CD4-positive, alpha-beta T cell treated with Interleukin-6 for 4 hours (primary cell): ENCODE measurements at places on chromosomes 5 and 9.

DNA sequence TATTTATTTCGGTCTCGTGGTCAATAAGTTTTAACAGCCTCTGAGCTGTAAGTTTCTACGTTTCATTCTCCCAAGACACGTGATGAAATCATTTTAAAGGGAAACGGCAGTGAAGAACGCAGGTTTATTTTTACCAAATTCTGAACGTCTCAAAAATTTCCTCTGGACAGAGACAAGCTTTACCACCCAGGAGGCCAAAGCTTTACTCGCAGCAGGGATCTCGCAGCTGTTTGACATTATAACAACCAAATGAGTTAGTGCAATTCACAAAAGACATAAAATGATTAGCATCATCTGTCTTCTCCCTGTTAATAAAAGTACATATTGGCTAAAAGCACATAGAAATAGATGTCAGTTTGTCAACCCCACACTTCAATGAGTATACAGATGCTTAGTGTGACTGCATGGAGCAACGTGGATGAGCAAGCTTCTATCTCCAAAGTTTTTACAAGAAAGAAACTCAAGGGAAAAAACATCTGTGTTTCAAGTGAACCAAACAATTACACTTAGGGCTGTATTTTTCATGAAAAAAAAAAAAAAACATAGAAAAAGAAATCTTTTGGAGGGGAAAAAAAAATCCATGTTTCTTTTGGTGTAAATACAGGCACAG, 2.5 kb downstream of the SEMA5A start:
- DNase-seq = no peak

- no peak for DNase-seq
Observed at GRCh38 chr5:1413211-1413610, 32.0 kb downstream of the SLC6A3 start.

- no peak for DNase-seq
Observed at GRCh38 chr9:89340332-89340731, 22.0 kb downstream of the SECISBP2 start.

- no peak for DNase-seq
Observed at GRCh38 chr5:156892223-156892622, 42.1 kb downstream of the PPP1R2B start.

GRCh38 chr5:145365464-145365863, 469.7 kb downstream of the PRELID2 start:
- no peak for DNase-seq

GRCh38 chr5:67435032-67435431, 238.4 kb upstream of the CD180 start:
- DNase-seq = no peak

DNA sequence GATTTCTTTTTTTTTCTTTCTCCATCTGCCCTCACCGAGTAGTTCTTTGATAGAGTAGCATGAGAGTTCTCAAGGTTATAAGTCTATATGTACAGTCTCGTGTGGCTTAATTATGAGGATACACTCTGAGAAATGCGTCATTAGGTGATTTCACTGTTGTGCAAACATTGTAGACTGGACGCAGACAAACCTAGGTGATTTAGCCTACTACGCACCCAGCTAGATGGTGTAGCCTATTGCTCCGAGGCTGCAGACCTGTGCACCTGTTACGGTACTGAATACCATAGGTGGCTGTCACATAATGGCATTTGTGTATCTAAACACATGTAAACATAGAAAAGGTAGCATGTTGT, 26.9 kb upstream of the CORO2A start:
- no peak for DNase-seq

DNA sequence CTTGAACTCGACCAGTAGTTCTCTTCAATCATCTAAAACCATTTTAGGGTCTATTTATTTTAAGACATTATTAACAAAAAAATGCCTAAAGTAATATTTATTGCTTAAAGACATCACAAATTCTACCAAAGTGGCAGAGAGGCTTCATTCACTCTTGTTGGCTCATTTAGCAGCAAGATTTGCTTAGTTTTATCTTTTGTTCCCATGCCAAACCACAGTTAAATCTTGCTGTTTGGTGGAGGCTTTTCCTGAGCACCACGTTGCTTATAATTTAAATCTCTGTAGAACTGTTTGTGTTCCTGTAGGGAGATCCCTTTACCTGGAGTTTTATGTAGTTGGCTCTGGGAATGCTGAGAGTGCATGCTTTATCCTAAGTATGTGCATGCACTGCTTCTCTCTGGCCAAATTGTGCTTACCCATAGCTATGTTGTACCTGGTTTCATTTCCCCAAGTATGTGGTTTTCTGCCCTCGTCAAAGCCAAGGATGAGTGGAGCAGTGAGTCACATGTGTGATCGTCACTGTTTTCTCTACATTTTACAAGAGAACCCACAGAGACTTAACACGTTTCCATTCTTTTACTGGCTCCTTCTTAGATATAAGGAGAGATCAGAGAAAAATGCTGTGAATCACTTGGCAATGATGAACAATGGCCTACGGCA, 42.1 kb upstream of the MAST4 start:
- no peak for DNase-seq

DNA sequence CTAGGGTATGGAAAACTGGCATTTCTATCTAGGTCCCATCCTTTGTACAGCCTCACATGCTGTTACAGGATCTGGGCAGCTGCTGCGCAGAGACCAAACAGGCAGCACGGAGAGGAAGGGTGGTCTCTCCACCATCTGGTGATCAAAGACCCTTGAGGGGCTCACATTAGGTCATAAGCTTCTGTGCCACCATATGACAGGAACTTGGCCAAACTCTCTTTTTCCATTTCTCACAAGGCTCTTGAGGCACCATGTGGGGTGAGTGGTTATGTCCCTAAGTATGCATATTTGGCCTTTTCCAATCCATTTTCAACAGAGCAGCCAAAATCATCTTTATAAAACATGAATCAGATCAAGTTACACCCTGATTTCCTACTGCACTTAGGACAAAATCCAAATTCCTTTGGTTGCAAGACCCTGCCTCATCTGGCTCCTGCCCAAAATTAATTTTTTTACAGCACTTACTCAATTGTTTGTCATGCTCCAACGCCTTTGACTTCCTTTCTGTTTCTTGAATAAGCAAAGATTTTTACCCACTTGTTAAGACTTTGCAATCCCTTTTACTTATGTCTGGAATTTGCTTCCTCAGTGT, 730.0 kb downstream of the MAT2B start:
- no peak for DNase-seq

- DNase-seq = no peak
Observed at GRCh38 chr5:143546394-143546793, 142.9 kb upstream of the NR3C1 start.

GRCh38 chr5:5497152-5497788, 74.8 kb downstream of the ICE1 start:
- DNase-seq = peak; percentile 34

GRCh38 chr9:20640331-20641187, 18.3 kb upstream of the MLLT3 start:
- DNase-seq = peak; percentile 93

DNA sequence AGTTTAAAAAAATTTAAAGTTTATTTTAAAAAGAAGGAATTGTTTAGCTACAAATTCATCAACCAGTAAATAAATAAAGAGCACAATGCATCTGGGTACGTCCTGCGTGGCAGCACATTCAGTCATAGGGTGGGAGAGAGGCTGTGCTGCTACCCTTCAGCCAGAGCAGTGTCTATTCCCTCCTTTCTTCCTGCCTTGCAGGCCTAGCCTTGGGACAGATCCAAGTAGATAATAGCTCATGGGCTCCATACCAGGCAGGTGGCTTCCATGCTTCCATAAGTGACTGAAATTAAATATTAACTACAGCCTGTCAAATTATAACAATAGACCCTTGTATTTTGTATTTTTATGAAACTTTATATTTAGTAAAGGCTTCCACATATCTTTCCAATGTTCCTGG, 408.3 kb upstream of the RGMB start:
- DNase-seq = no peak

DNA sequence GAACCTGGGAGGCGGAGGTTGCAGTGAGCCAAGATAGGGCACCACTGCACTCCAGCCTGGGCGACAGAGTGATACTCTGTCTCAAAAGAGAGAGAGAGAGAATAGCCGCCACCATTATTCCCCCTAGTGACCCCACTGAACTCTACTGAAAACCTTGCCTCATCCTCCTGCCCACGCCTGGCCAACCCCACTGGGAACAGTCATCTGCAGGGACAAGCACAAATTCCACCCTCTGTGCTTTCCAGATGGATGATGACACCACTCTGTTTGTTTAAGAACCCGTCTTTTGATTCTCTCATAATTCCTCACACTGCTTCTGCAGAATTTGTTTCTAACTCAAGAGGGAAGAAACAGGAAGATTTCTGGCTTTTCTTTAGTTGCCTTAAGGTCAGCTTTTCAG, 12.2 kb downstream of the BHMT2 start:
- DNase-seq = no peak

DNA sequence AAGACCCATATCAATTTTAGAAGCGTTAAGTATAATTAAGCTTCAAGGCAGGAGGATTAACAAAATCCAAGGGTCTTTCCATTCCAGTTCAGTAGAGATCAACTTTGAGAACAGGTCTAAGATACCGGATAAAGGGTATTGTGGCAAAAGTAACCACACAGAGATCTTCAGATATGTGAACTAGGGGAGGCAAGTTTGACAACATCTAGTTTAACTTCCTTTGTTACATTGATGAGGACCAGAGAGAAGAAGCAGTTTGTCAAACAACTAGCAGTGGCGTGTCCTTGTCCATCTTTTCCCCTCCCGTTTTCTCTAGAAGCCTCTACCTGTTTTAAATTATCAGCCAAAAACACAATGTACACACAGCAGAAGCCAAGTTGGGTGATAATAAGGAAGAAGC, 8.6 kb downstream of the SLC36A2 start:
- no peak for DNase-seq

DNA sequence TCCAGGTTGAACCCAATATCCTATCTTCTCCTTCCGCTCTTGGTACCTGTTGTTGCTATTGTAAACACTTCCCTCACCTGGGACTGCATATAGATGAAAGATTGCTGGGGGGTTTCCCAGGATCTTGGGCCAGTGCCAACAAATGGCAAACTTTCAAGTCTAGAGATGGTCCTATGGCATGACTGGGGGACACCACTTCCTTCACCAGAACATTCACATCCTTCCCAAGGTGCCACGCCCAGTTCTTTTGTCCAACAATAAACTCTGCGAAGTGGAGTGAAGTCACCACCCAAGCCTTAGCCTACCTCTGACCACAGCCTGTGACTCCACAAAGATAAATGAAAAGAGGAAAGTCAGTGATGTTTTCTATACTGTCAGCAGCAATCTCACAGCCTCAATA, 34.4 kb downstream of the DOCK8 start:
- DNase-seq = peak; percentile 9

GRCh38 chr9:126658201-126658825, 44.6 kb downstream of the LMX1B start:
- no peak for DNase-seq

DNA sequence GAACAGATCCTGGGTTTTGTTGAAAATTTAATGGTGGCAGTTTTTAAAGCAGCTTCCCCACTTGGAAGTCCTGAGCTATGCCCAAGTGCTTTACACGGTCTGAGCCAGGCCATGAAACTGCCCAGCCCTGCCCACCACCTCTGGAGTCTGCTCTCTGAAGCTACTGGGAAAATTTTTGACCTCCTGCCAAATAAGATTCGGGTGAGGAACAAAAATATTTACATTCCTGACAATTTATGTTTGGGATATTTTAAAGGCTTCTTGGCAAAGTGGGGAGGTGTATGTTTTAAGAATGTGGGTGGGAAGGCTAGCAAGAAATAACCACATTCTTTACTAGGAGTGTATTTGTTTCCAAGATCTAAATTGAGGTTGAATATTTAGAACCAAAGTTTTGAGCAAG, 50.0 kb downstream of the HACD4 start:
- DNase-seq = no peak

DNA sequence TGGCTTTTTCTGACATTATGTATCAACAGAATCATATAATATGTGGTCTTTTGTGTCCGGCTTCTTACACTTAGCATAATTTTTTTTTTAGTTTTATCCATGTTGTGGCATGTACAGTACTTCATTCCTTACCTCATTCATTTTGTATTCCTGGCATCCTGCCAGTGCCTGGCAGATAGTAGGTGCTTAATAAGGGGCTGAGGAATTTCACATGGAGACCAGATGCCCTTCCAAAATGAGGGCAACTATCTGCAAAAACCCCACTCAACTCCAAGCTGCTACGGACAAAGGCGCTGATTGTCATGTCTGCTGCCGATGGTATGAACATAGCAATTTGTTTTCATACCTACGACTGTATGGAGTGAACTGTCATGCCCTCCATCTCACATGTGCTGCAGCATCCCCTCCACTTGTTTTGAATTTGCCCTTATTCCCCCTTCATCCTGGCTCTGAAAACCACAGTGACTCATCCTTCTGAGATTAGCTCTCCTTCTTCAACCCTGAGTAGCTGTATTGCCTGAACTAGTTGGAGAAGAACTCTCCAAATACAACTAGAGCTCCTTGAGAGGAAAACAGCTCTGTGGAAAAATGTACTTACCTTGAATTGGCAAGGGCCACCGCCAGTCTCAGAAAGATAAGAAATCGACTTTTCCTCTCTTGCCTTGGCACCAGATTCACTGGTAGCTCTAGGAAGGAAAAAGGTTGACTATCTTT, 41.3 kb upstream of the FOXE1 start:
- DNase-seq = no peak

- no peak for DNase-seq
Observed at GRCh38 chr5:173969167-173970049, 19.6 kb upstream of the C5orf47 start.

- no peak for DNase-seq
Observed at GRCh38 chr5:75993183-75993582, 90.0 kb upstream of the SV2C start.

GRCh38 chr5:12885018-12885417, 980.8 kb upstream of the CTNND2 start:
- DNase-seq = no peak

- no peak for DNase-seq
Observed at GRCh38 chr9:87716141-87716540, 9.8 kb upstream of the CTSL start.

DNA sequence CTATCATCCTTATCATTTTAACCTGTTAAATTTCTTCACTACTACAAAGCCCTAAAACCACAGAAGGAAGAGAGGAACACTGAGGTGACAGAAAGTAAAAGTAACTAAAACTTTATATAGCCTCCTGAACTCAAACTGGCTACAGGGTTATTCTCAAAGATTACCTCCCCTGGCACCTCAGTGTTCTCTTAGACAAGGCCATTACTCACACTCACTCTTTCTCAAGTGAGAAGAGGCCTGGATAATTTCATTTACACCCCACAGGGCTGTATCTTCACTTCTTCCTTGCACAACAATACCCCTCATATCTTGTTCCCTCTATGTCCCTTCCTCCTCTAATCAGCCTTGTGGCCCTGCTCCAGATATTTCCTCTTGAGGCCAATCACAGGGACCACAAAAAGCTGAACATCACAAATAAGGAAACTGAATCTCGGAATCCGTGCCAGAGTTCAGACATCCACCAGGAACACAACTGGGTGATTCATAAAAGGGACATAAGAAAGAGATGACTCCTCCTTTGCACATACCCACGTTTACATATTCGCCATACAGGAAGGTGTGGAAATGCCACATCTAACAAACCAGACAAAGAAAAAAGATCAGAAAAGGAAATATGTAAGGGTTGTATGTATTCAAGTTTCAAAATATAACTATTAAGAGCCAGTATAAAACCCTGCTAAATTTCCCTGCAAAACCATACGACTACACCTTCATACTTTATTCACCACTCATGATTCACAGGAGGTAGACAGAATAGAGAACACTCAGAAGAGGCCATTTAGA, 1.7 kb upstream of the KLHL3 start:
- DNase-seq = peak; percentile 46

GRCh38 chr5:93915142-93915553, 173.7 kb upstream of the POU5F2 start:
- no peak for DNase-seq
